ENCODE measurements at places on chromosomes 4 and X.

DNA sequence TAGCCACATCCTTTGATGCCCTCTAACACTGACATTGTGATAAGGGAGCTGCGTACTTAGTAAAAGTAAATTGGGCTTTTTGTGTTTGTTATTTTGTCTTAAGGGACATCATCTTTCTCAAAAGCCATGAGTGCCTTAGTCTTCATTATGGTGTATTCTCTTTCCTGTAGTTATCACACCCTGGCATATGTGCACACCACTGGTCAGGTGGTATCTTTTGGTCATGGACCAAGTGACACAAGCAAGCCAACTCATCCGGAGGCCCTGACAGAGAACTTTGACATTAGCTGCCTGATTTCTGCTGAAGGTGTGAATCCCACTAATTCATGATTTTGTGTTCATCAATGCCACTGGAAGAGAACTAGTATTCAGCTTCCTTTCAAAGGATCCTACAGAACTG, 18.0 kb downstream of the HERC6 start:
- no peak for DNase-seq

GRCh38 chrX:30822764-30823163, 66.3 kb downstream of the TAB3 start:
- no peak for DNase-seq

DNA sequence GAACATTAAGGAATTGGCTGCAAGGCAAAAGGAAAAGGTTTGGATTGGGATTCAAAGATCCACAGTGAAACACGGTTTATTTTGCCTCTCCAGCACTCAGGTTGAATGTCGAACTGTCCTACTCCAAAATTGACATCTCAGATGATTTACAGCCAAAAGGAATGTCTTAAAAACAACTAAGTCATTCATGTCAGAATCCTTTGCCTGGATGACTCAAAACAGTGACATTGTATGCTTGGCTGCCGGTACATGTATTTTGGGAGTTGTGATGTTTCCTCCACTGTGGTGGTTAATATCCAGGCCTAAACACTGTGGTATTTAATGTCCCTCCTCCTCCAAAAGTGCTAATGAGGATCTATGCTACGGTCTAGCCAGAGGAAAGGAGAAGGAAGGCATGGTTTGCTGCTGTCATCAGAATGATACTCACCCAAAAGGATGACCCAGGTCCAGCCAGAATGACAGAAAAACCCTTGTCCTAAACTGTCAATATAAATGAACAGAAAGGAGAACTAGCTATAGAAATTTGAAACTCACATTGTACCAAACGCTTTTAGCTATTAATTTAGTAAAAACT, 20.9 kb downstream of the PGM2 start:
- no peak for DNase-seq

- DNase-seq = no peak
Observed at GRCh38 chr4:1907848-1908525, 36.8 kb downstream of the NSD2 start.

DNA sequence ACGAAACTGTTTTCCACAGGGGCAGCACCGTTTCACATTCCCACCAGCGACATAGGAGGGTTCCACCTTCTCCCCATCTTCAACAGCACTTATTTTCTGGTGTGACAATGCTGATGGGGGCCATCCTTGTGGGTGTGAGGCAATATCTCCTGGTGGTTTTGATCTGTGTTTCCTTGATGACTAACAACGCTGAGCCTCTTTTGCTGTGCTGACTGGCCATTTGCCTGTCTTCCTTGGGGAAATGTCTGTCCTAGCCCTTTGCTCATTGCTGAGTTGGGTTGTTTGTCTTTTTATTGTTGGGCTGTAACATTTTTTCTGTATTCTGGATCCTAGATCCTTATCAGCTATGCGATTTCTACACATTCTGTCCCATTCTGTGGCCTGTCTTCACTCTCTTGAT, 33.7 kb downstream of the ATP2B3 start:
- no peak for DNase-seq

DNA sequence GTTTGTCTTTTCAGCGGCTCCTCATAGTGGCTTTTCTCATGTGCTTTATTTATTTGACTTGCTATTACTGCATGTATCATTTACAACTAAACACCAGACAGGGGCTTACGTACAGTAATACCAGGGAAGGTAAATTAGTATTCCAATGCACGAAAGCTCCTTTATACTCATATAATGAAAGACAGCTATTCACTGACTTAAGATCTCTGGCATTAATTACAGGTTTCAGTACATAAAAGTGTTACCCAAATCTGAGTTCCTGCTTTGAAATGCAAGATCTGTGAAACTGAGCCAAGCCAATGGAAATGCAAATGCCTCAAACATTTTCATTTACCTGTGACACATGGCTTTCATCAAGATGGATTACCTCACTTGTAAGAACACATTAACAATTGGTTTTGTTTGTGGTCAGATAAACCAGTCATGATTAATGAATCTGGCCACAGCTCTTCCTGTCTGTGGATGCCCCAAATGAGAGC, 107.2 kb downstream of the ANAPC4 start:
- DNase-seq = no peak

- no peak for DNase-seq
Observed at GRCh38 chr4:101187841-101188240, 159.5 kb downstream of the PPP3CA start.

GRCh38 chrX:110852180-110852579, 56.6 kb upstream of the CHRDL1 start:
- DNase-seq = no peak

DNA sequence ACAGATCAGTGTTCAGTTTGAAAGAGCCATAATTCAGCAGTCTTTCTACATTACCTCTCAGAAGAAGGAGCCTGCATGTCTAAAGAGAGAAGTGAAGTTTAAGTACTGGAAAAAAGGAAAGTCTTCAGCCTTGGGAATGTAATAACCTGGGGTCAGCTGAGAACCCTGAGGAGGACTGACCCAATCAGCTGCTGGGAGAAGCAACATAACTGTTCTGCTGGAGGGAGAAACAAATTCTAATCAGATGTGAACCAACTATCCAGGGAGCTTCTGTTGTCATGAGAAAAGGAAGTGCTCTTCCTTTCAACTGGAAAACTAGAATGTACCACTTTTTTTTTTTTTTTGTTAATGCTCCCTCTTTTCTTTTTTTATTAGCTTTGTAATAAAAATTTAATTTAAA, 64.5 kb upstream of the PDE5A start:
- DNase-seq = no peak

- no peak for DNase-seq
Observed at GRCh38 chr4:80535551-80535950, 200.0 kb downstream of the CFAP299 start.

All from HuH-7.5 (cell line).